ENCODE measurements at places on chromosomes 1 and 21. TPM values are rescaled to one million over a fixed set of nuclear protein-coding genes. Genes with fewer than 3 reads are reported as not detected.

DNA sequence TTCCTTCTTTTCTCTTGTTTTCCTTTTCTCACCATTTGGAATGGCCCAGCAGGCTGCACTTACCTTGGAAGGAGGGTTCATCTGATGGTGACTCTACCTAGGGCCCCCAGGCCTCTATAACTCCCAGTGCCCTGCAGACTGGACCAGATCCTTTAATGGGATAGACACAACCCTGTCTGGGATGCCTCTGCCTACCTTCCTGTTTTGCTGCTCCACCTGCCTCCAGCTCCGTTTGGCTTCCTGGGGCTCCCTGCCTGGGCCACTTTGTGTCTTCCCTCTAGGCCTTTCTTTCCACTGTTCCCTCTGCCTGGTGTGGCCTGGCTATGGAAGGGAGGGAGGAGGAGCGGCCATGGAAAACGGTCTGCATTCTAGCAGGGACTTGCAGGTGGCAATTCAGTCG lies 7.5 kb downstream of the PCSK9 start:
- no peak overlapping the region for H3K4me3 ChIP-seq
- DNase-seq: no peak
- H3K27ac ChIP-seq: no peak overlapping the region
- H3K36me3 ChIP-seq: no peaks in the 10 kb centered on the region

The PPFIA4 gene
- not detected for polyA plus RNA-seq

- H3K27ac ChIP-seq: no peak overlapping the region
- peaks cover 28% of the 10 kb centered on the region for H3K36me3 ChIP-seq
- H3K4me1 ChIP-seq: peaks cover 6% of the 10 kb centered on the region
- peaks cover 34% of the 10 kb centered on the region for H3K27me3 ChIP-seq
- no peak overlapping the region for H3K4me3 ChIP-seq
- DNase-seq: no peak
Measured at GRCh38 chr1:34889705-34890104, 30.2 kb upstream of the SMIM12 start.

DNA sequence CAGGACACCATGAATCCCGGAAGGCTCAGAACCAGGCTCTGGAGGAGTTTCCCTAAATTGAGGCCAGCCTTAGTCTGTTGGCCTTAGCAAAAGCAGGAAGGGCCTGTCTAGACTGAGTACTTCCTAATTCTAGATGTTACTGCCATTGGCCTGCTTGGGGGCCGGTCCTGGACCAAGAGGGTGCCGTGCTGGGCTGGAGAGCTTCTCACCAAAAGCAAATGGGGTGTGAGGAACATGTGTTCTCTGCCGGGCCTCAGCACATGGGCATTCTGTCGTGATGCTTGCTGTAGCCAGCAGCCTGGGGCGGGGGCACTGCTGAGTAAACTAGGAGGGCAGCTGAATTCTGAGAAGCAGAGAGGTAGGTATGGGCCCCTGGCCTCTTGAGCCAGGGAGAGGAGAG lies 35.7 kb upstream of the MAN1C1 start:
- no peaks in the 10 kb centered on the region for H3K27me3 ChIP-seq
- H3K27ac ChIP-seq: no peak overlapping the region
- H3K4me1 ChIP-seq: peaks cover 21% of the 10 kb centered on the region
- no peak for DNase-seq

The CASZ1 gene
- 2.6 TPM for polyA plus RNA-seq

The DYNLT5 gene
- not detected for polyA plus RNA-seq

The LCE1E gene
- not detected for polyA plus RNA-seq
